RKO (cell line): ENCODE measurements at places on chromosomes 5 and 9.

GRCh38 chr5:33299621-33300208 lies 141.1 kb upstream of the TARS1 start:
- peak; percentile 50 for DNase-seq

- peak; percentile 43 for DNase-seq
These were observed 2.7 kb downstream of the PRRC2B start for GRCh38 chr9:131396626-131397025.

DNA sequence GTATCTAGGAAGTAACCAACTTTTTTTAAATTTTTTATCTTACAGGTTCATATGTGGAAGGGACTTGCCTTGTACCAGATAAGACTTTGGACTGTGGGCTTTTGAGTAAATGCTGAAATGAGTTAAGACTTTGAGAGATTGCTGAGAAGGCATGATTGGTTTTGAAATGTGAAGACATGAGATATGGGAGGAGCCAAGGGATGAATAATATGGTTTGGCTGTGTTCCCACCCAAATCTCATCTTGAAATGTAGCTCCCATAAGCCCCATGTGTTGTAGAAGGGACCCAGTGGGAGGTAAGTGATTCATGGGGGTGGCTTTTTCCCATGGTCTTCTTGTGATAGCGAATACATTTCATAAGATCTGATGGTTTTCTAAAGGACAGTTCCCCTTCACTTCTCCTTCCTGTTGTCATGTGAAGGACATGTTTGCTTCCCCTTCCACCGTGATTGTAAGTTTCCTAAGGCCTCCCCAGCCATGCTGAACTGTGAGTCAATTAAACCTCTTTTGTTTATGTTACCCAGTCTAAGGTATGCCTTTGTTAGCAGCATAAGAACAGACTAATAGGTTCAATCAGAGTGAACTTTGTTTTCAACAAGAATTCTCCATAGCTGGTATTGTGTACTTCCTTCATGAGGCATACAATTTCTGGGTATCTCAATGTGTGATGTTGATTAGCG lies 535.6 kb upstream of the MEF2C start:
- DNase-seq = no peak

DNA sequence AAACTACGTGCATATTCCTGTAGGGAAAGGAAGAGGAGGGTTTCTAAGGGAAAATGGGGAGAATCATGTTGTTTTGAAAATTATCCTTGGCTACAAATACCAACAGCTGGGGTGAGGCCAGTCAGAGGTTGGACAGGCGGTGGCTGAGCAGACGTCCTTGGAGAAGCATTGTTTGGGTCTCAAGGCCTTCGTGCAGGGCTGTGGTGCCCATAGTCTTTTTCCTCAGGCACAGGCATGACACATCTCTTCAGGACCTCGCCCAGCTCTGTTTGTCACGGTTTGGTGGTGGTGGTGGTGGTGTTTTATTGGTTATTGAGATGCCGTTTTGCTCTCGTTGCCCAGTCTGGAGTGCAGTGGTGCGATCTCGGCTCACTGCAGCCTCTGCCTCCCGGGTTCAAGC lies 27.8 kb upstream of the EGFL7 start:
- DNase-seq = no peak

GRCh38 chr5:151477101-151477500 lies 29.7 kb downstream of the SLC36A1 start:
- no peak for DNase-seq

DNA sequence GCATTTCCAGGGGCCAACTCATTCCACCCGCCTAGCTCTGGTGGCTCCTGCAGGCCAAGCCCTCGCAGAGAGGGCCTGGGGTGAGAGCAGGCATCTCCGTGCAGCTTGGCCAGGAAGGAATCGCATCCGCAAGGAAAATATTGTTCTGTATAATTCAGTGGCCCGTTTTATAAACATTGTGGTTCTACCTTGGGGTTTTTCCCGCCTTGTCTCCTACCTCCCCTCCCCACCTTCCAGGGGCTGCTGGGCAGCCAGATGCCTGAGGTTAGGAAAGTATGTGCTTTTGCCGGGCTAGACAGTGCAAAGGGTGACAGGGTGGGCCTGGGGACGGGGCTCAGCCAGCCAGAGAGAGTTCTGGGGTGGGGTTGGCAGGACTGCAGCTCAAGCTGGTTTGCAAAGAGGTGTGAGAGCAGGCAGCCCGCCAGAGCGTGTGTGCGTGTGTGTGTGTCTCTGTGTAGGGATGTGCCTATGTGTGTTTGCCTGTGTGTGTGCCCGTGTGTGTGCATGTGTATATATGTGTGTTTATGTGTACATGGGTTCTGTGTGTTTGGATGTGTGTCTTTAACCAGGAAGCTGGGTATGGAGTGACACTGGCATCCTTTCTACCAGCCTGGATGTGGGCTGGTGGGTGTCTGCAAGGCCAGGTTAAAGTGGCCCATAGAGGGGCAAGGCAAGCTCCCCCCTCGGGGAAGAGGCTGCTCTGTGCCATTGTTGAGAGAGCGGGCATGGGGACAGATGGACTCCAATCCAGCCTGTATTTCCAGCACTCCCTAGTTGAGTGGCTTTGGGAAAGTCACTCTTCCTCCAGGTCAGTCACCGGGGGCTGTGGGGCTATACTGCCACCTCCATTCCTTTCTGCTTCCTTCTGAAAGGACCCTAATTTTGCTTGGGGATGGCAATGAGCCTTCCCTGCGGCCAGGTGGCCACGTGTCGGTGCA lies 10.6 kb upstream of the SLC2A6 start:
- DNase-seq = no peak

GRCh38 chr5:31182136-31182535 lies 11.3 kb upstream of the CDH6 start:
- DNase-seq = no peak

DNA sequence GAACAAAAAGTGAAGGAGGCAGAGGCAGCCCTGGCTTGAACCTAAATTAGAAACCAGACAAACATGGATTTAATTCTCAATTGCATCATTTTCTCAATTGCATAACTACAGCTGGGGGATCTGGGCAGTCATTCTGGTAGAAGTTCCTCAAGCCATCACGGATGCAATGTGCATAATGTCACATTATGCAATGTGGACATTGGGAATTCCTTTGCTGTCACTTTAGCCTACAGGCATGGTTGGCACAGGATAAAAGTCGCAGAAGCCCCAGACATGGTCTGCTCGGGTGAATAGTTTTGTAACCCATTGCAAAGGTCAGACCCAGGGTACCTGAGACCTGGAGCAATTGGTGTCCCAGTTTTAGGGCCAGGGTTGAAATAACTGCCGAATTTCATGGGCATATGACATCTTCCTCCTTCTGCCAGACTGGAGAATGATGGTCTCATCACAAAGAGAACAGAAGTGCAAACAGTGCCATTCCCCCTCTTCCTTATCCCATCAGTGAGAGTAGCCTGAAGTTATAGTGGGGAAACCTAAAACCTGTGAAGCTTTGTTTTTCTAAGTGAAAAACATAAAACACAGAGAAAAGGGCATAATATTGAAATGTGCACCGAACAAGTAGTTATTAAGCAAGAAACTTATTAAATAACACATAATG lies 290.8 kb downstream of the MSX2 start:
- no peak for DNase-seq

DNA sequence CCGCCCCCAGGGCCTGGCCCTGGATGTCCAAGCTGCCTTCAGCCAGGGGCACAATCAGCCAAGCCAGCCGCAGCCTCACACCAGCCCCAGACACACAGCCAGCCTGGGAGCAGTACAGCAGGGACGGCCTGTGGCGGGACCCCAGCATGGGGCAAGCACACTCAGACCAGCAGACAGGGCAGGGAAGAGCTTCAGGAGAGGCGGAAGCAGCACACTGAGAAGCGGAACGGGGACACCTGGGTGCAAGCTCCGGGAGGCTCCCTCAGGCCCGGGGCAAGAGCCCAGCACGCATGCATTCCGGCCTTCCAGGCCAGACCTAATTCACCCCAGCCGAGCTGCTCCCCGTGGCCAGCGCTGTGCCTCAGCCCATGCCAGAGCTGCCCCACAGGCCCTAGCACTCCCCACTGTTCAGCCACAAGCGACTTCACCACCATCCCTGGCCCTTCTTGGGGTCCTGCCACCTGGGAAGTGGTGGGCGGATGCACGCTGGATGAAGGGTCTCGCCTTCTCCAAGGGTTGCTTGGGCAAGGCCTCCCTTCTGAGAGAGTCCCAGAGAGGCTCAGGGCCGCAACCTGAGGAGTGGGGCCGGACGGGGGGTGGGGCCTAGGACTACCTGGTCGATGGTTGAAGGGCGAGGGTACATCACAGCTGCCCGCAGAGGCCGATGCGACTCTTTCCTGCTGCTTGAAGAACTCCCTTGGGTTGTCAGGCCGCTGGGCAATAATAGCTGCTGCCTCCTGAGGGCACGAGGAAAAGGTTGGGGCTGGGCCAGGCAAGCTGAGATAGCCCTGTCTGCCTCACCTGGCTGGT lies 13.4 kb downstream of the DBN1 start:
- DNase-seq = no peak

DNA sequence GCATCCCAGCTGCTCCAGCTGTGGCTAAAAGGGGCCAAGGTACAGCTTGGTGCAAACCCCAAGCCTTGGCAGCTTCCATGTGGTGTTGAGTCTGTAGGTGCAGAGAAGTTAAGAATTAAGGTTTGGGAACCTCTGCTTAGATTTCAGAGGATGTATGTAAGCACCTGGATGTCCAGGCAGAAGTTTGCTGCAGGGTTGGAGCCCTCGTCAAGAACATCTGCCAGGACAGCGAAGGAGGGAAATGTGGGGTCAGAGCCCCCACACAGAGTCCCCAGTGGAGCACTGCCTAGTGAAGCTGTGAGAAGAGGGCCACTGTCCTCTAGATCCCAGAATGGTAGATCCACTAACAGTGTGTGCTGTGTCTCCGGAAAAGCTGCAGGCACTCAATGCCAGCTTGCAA lies 236.2 kb upstream of the ADRA1B start:
- no peak for DNase-seq

DNA sequence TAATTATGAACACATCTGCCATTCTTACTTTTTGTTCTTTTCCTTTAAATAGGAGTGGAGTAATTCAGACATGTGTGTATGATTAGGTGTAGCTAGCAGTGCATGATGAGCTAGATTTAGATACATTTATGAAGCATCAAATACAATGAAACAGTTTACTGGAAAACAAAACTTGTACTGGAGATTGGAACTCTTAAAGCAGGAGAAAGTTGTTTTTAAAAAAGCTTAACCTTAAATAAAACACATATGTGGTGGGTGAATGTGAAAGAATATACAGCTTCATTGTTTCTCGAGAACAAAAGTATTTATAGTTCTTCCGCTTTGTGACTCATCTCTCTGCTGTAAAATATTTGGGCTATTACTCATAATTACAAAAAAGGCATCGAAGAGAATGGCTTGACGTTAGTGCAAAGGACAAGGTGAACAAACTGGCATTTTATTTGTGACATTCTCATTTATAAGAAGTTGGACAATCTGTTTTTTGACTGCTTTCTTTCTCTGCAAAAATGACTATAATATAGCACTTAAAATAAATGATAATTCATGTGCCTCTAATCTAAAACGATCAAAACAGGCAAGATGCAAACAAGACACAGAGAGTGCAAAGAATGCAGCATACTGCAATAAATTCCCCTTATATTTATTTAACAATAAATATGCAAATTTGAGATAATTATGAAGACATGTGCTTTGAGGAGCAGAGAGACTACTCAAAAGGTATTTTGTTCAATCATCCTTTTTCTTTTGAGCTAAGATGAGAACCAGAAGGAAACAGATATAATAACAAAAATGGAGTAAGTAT lies 478.8 kb downstream of the CETN3 start:
- DNase-seq = peak; percentile 88

- no peak for DNase-seq
These were observed 79.7 kb downstream of the MRPS30 start for GRCh38 chr5:44888435-44888834.

DNA sequence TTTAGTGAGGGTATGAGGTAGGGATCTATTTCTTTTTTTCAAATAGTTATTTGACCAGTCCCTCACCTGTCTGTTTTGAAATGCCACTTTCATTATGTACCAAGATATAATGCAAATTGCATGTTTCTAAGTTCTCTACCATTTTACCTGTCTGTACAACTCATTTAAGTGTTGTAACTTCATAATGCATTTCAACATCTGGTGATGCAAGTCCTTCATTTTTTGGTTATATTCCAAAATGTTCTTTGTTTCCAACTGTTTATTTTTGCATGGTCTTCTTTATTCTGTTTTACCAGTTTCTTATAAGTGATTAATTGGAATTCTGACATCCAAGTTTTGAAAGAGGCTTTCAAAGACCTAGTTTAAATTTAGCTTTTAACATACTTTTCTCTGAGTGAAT lies 26.8 kb downstream of the TDRD7 start:
- no peak for DNase-seq

- DNase-seq = no peak
These were observed 44.7 kb downstream of the GOLM1 start for GRCh38 chr9:86054695-86055094.

DNA sequence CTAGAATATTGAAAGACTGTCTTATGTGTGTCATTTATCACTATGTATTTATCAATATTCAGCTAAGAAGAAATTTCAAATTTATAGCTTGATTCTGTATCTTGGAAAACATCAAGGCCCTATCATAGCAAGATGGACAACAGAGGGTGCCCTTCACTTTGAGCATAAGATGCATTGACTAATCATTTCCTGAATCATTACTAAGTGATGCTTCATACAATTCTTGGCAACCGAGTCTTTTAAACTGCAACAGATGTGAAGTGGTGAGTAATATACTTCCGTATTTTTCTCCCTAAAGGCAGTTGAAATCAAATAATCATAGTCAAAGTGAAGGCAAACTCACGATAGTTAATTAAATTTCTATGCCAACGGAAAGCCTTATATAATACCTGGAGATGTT lies 318.6 kb upstream of the RGMB start:
- peak; percentile 100 for DNase-seq

- no peak for DNase-seq
These were observed 240.1 kb upstream of the RASA1 start for GRCh38 chr5:87027570-87027969.

GRCh38 chr5:106292654-106293053 lies 1378.1 kb downstream of the EFNA5 start:
- peak; percentile 75 for DNase-seq

GRCh38 chr9:13615660-13616490 lies 336.4 kb upstream of the MPDZ start:
- DNase-seq = no peak

DNA sequence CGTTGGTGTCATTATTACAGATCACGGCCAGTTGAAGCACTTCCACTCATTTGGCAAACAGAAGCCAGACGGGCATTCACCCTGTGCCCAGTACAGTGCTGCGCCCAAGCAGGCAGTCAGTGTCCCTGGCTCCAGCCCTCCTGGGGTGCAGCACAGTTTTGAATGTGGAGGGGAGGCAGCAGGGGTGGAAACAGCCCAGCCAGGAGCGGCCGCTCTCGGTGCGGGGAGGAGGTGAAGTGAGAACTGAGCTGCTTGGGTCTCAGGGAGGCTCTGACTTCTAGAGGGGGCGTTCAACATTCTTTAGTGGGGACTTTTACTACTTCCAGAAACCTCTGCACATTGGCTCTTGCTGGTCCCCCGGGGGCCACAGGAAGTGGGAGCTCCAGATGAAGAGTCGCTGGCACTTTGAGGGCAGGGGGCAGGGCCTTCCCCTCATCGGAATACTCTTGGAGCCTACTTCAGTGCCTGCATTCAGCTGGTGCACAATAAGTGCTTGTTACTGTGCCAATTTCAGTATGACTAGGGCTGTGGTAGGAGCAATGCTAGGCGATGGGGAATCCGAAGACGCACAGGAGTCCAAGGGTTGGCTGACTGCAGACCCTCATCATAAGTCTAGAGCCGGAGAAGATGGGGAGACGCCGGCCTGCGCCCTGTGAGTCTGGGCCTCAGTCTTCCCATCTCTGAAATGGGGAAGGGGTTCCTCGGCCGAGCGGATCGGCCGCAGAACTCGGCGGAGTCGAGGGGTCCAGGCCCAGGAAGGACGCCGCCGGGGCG lies 492 bp upstream of the NEK6 start:
- no peak for DNase-seq
